SK-N-MC (cell line): ENCODE measurements at places on chromosomes 3 and 15.

GRCh38 chr3:54366839-54367238, 244.5 kb downstream of the CACNA2D3 start:
- DNase-seq, result no peak

- DNase-seq, result no peak
These were observed 338.5 kb upstream of the THBS1 start for GRCh38 chr15:39242345-39242744.

GRCh38 chr3:18434711-18435110, 9.6 kb upstream of the SATB1 start:
- DNase-seq, result no peak

GRCh38 chr15:25176616-25176923, 221.8 kb downstream of the SNRPN start:
- DNase-seq, result no peak

- no peak for DNase-seq
These were observed 51.0 kb upstream of the SPSB4 start for GRCh38 chr3:141000027-141000663.

DNA sequence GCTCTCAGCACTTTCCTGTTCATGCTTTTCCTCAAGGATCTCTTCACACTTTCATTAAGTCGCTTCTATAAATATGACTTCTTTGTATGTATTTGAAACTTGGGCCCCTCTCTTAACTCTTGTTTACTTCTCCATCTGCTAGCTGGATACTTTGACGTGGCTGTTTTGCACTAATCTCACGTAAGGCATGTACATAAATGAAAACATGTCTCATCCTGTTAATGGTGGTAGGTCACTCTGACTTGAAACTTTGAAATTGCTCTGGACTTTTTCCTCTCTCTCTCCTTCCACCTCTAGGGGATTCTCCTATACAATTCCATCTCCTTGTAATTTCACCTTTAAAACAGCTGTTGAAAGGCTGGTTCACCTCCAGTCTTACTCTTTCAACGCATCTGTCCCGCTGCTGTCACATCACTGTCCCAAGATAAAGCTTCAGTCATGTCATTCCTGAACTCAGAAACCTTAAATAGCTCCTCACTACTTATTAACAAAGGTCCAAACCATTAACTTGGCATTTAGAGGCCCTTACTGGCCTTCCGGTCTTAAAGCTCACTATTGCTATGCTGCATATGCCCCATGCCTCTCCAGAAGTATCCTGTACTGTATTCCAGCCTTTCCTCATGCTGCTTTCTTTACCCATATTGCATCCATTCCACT, 1.2 kb downstream of the BLOC1S6 start:
- DNase-seq, result no peak

DNA sequence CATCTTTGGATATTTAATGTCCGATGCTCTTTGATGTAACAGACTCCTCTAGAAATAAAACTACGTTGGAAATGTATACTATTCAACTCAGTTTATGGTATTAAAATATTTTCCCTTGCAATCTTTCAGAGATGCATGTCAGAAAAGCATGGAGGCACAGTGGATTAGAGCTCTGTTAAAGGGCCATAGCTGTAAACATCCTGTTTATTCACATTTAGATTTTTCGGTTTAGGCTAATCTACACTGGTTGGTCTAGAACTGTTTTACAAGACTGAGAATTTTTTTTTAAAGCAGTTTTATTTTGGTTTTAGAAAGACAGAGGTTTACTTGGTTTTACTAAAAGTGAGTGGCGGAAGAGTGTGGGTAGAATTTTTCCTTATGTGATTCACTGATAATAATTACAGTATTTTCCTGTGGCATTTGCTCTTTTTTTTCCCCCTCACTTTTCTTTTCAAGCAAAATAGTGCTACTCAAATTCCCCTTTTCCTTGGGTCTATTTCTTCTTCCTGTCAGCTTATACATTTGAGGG, 132.1 kb downstream of the IL1RAP start:
- DNase-seq, result no peak

GRCh38 chr3:148598619-148599018, 99.1 kb upstream of the AGTR1 start:
- DNase-seq, result no peak

GRCh38 chr3:10725067-10725466, 91.0 kb upstream of the SLC6A11 start:
- no peak for DNase-seq

DNA sequence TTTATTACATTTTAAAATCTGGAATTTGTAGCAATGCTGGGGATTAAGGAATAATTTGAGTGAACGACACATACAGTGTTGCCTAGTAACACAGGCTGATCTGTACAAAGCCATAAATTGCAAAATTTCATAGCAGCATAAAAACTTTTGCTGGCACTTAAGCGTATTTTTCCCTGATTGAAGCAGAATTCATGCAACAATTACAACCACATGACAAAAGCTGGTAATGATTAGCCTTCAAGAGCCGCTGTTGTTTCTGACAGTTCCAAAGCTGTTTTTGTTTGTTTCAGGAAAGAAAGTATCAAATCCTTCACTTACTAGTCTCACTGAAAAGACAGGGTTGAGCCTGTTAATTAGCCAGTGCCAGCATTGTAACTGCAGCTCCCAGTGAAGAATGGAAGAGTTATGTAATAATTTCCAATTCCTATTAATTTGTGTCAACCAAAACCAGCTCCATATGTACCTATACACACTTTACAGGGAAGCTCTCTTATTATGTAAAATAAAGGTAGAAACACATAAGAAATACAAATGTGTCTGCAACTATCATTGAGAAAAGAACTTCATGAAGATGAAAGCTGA, 60.7 kb downstream of the AGTR1 start:
- DNase-seq, result peak; percentile 47

- no peak for DNase-seq
These were observed 7.5 kb downstream of the XIRP1 start for GRCh38 chr3:39184968-39185285.

DNA sequence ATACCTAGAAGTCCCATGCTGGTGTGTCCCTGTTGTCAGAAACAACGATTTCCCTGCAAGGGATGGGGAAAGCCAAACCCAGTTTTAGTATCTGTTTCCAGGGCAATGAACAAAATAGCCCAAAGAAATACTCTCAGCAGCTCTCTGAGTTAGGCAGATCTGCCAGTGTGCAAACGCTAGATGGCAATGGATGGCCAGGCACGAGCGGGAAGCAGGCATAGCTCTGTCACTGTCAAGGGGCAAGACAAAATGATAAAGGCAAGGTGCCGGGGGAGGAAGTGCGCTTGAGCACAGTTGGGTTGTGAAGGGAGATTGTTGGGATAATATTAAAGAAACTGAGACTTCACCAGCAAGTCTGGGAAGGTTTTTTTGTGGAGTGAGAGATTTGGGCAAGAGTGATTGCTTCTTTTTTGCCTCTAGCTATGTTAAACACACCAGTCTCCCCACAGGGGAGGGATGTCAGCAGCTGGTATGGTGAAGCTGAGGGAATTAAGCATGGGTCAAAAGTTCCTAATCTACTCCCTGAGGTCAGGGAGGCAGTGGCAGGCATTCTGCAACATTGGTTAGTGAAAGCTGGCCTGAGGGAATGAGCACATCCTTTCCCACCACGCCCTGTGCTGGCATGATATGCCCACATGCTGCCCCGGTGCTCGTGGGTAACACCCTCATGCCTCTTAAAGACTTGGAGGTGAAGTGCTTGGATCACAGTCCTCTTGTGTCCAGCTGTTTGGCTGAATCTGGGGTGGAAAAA, 117.5 kb downstream of the PDCD6IP start:
- DNase-seq, result no peak

DNA sequence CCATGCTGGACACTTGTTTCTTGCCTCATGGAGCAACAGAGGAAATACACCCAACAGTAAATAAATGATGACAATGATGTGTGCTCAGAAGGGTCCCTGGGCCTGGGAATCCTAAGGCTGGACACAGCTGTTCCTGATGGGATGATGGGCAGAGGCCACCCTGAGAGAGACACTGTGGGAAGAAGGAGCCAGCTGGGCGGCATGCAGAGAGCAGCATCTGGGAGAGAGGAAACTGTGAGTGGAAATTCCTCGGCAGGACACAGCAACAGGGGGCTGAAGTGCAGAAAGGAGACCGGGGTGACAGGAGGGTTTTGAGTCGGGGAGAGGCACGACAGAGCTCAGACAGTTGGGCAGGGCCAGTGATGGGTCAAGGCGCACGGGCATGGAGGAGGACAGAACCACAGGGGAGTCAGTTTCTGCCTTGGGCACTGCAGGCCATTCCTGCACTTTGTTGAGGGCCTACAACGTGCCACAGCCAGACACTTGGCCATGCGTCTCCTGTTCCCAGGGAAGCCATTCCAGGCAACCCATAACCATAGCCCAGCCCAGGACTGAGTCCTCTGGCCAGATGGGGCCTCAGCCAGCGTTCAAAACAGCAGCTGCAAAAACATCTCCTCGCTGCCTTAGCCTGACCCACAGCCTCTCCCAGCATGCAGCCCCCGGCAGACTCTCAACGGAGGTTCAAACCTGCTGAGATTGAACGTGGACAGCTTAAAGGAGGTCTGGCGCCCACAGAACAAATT, 36.7 kb upstream of the SLC6A1 start:
- DNase-seq, result no peak

- DNase-seq, result no peak
These were observed 357.9 kb downstream of the KCNH8 start for GRCh38 chr3:19506171-19506570.

GRCh38 chr3:35675206-35675605, 35.9 kb downstream of the ARPP21 start:
- DNase-seq, result no peak

GRCh38 chr3:141106842-141107241, 55.7 kb downstream of the SPSB4 start:
- DNase-seq, result no peak

- DNase-seq, result no peak
These were observed 32.8 kb downstream of the GRIP2 start for GRCh38 chr3:14507305-14507741.

- no peak for DNase-seq
These were observed 11.0 kb downstream of the TRAT1 start for GRCh38 chr3:108833611-108834010.

DNA sequence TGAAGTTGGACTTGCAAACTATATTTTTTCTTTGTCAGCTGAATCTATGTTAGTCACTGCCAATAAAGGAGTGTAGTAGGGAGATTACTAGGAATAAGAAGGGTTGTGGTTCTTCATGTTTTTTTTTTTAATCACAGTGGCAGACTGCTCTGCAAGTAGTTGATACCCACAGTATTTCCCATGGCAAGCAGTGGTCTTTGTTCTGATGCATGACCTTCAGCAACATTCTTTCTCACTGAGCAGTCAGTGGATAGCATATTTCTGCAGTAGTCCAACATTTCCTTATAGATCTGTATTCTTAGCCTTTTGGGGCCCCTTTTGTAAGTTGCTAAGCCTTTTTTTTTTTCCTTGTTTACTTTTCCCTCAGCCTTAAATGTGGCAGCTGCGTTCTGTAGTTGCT, 151.1 kb downstream of the DOCK3 start:
- no peak for DNase-seq

GRCh38 chr3:184314363-184314699, at the start of gene EIF4G1:
Gene EIF4G1 (plus strand): TSS chr3:184314606. CDS start chr3:184315797, 1,191 bp downstream.
- DNase-seq, result peak; percentile 48

- no peak for DNase-seq
These were observed 8.6 kb upstream of the KPNA1 start for GRCh38 chr3:122523317-122523716.

DNA sequence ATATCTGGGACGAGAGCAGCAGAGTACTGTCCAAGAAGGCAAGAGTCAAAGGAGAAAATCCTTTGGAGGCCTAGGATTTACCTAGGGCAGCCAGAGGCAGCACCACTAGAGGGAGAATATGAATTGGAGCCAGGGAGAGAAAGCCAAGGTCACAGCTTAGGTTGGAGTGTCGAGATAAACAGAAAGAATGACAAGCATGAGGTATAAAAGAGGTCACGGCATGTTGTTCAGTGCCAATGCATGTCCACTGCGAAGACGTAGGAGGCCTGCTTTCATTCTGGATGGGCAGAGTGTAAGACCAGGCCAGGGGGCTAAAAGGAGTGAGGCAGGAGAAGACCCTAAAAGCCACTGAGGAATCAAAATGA, 47.2 kb downstream of the THBS1 start:
- DNase-seq, result no peak

DNA sequence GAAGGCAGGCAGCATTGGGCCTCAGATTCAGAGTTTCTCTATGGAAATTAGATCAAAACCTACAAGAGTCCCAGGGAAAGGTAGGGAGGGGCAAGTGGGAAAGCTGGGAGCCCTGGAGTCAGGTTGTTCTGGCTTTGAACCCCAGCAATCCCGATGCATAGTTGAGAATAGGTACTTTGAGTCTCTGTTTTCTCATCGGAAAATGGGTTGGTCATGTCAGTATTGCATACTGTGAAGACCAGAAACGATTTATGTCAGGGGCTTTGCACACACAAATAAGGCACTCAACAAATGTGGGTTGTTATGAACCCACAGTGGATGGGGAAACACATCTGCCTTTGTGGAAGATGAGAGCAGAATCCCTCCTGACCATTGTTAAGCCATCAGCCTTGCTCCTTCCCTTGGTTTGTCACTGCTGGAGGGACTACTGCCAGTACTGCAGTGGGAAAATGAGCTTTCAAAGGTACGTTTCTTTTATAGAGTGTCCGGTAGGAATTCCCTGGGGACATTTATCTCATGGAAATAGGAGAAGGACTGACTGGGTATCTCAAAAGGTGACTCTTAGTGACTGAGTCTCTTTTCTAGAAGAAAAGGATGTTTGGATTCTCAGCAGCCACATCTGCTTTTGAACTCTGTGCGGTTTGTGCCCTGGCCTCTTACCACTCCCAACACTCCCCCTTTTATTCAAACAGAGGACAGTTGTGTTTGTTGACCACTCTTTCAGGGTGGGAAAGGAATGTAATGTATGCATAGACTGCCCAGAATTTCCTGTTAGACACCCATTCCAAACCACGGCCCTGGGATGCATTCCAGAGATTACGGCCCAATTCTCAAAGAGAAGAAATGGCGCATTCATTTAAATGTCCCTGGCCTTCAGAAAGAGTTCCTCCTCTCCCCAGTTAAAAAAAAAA, 54.6 kb upstream of the VILL start:
- no peak for DNase-seq

DNA sequence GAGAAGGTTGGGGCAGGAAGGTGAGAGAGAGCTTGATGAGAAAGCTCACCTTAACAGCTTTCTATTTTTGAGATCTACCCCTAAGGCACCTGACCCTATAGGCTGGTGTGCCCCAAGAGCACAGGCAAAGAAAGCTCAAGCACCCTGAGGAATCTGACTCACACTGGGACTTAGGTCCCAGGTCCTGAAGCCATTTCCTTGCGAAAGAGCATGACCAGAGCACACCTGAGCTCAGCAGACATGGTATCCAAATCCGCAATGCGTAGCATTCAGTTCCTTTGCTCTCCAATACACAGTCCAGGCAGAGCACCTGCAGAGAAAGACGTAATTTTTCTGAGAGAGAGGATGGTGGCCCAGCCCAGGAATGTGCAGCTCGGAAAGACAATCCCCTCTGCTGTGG, 112.1 kb upstream of the LPP start:
- no peak for DNase-seq

DNA sequence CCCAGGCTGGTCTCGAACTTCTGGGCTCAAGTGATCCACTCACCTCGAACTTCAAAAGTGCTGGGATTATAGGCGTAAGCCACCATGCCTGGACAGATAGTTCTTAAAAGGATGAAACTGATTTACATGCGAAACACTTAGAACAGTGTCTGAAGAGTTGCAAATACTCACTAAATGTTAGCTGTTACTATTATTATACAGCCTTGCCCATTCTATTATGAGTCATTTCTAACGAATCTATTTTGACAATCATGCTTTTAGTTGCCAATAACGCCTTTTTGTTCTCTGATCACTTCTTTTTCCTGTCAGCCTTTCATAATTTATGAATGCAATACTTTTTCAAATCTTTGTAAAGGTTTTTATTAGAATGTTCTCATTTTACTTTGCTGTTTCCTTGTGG, 112.7 kb downstream of the SNRK start:
- no peak for DNase-seq

- no peak for DNase-seq
These were observed 1.4 kb downstream of the EPHB1 start for GRCh38 chr3:134796281-134797056.
